Activated gamma-delta T cell treated with anti-CD3 and anti-CD28 coated beads, Interleukin-2, amount 50 U/mL, for 16 hours (primary cell): ENCODE measurements at places on chromosomes 6 and 20.

- DNase-seq: no peak
These were observed 4.9 kb downstream of the TUBB2B start for GRCh38 chr6:3222506-3223038.

GRCh38 chr20:61739086-61739831, 326.4 kb downstream of the TAF4 start:
- no peak for DNase-seq

DNA sequence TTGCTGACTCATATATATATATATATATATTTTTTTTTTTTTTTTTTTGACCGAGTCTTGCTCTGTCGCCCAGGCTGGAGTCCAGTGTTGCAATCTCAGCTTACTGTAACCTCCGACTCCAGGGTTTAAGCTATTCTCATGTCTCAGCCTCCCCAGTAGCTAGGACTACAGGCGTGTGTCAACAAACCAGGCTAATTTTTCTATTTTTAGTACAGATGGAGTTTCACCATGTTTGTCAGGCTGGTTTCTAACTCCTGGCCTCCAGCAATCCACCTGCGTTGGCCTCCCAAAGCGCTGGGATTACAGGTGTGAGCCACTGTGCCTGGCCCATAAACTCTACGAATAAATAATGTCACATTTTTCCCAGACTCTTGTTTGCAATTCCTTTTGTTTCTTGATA, 4.8 kb downstream of the LRP11 start:
- DNase-seq: no peak

DNA sequence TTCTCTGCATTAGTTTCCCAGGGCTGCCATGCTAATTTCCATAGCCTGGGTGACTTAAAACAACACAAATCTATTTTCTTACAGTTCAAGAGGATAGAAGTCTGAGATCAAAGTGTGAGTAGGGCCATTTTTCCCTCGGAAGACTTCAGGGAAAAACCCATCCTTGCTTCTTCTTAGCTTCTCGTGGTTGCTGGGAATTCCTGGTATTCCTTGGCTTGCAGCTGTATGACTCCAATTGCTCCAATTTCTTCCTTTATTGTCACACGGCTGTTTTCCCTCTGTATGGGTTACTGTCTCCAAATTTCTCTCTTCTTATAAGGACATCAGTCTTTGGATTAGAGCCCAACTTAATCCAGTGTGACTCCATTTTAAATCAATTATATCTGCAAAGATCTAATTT, 128.4 kb upstream of the JAG1 start:
- no peak for DNase-seq

GRCh38 chr6:37190159-37190535, 20.2 kb downstream of the PIM1 start:
- no peak for DNase-seq

DNA sequence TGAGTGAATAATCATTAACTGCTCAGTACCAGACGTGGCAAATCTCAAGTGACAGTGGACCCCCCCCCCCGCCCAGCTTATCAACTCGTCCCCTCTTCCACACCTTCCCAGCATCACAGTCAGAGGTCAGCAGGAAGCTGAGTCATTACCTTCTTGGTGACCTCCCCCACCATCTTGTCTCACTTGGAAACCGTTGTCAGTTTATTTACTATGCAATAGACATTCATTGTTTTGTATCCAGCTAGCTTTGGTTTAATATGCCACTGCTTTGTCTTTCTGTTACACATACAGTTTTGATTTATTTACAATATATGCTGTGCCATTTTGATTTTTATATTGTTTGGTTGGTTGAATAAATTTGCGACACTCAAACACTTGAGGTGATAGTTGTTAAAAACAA, 158.1 kb downstream of the QKI start:
- DNase-seq: no peak

- no peak for DNase-seq
These were observed 4.5 kb upstream of the ISM1 start for GRCh38 chr20:13216533-13216932.

- no peak for DNase-seq
These were observed 28.2 kb downstream of the NCOA3 start for GRCh38 chr20:47529840-47530239.

GRCh38 chr6:119677384-119677783, 327.8 kb upstream of the MAN1A1 start:
- DNase-seq: no peak

GRCh38 chr20:48644286-48644828, 183.4 kb downstream of the PREX1 start:
- no peak for DNase-seq
